ENCODE measurements at places on chromosomes 1 and 21.
A peak's percentile ranks its signal among the peaks of the same experiment; 100 is the strongest.

DNA sequence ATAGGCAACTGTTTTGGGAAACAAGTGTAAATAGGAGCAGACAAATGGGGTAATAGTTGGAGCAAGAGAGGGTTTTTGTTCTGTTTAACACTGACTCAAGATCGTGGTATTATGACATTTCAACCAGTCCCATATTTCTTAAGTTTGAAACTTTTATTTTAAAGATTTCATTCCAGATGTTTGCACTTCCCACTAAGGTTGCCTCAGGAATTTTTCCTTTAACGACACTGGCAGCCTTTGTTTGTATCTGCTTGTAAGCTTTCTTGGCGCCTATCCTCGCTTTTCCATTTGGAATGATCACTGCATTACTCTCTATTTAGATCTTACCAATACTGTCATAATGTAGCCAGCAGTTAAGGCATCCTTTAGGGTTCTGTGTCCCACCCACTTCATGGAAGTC lies 67.7 kb downstream of the ALG6 start:
- DNase-seq: no peak

- no peak for DNase-seq
Observed at GRCh38 chr1:36231191-36231590, 6.9 kb downstream of the THRAP3 start.

DNA sequence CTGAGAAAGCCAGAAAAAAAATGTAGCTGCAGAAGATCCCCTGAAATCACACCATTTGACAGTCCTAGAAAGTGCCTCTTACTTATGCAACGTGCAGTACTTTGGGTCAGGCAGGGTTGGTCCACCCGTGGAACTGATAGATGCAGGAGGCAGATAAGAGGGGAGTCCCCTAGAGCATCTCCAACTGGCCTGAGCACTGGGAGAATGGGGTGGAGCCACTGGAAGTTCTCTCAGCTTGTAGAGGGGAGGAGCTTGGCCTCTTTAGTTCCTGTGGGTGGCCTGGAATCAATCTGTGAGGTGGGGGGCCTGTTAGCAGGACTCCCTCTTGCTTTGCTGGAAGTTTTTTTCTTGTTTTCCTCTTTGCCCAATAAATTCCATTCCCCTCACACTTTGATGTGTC lies 335.7 kb upstream of the NCAM2 start:
- DNase-seq: no peak

- DNase-seq: peak; percentile 71
Observed at GRCh38 chr1:161390559-161390858, 22.8 kb upstream of the CFAP126 start.

- no peak for DNase-seq
Observed at GRCh38 chr1:42128499-42128898, 24.7 kb upstream of the GUCA2B start.

- DNase-seq: no peak
Observed at GRCh38 chr1:87318806-87319205, 9.9 kb upstream of the LMO4 start.

- peak; percentile 58 for DNase-seq
Observed at GRCh38 chr1:117537291-117537920, 68.4 kb upstream of the TENT5C start.

DNA sequence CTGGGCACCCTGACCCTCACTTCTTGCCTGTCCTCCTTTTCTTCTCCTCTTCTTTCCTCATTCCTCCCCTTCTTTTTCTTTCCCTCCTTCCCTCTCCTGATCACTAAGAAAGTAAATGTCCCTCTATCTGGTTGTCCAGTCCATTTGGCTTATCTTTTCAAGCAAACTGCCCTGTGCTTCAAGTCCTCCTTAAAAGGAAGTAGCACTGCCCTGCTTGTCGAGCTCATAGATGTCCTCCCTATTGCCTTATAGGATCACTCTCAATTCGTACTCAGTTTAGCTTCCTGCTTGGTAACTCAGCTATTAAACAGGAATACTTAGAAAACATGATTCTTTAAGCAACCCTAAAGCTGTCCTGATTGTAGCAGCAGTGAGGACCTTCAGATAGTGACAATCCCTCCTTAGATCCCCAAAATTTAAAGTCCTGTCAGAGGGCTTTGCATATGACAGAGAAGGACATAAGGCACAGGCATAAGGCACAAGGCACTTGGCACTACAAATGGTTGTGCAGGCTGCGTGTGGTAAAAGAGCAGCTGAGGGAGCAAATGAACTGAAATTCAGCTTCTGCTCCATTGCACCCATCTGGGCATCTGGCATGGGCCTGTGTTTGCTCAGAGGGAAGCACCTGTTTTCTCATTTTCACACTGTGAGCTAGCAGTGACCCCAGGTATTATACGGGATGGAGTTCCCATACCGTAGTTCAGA lies 26.1 kb upstream of the SLAMF6 start:
- no peak for DNase-seq

DNA sequence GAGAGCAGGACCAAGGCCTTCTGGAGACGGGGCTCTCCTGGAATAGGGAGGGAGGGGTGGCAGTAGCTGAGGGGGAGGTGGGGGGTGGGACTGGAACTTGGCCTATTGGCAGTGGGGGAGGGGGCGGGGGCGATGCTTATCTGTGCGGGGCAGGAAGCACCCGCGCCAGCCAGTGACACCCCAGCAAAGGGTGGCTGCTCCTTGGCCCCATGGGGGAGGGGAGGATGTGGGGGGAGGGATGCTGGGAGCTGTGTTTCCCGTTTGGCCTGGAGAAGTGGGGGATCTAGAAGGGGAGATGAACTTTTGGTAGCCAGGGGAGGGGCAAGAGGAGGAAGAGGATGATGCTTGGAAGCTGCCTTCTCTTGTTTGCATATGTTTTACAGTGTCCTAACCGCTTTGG lies 11.0 kb downstream of the ZBTB7B start:
- no peak for DNase-seq

- peak; percentile 66 for DNase-seq
Observed at GRCh38 chr21:17925899-17926298, 106.7 kb upstream of the C21orf91 start.

GRCh38 chr1:29657816-29658215 lies 421.5 kb downstream of the PTPRU start:
- no peak for DNase-seq

DNA sequence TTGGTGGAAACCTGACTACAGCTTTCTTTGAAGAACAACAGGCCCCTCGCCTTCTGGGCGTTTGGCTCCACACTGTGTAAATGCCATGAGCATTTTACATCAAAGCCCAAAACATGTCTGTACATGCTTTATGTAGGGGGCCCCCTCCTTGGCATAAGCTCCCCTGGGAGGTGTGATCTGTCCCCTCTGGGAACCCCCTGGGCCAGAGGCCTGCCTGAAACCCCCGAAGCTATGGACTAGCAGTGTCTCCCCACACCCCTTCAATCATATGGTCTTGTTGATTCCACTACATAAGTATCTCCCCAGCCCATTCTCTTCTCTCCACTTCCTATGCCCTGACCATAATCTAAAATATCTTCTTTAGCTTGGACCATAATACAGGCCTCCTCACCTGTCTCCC lies 241.5 kb downstream of the C1orf94 start:
- no peak for DNase-seq

GRCh38 chr1:53979712-53980450 lies 33.7 kb downstream of the LRRC42 start:
- no peak for DNase-seq

DNA sequence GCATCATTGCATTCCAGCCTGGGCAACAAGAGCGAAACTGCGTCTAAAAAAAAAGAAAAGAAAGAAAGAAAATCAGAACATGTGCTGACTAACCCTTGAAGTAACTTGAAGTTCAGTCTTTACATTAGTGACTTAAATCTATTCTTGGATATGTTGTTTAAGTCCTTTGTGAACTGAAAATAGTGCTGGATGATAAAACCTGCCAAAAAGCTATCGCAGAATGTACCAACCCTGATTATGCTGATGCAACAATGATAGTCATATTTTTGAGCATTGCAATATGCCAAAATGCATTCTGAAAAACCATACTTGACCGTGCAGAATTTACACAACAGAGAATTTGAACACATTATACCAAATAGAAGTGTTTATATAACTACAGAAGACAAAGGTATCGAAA lies 30.7 kb downstream of the SHISAL2A start:
- no peak for DNase-seq

- no peak for DNase-seq
Observed at GRCh38 chr1:163307479-163308171, 14.1 kb upstream of the NUF2 start.

DNA sequence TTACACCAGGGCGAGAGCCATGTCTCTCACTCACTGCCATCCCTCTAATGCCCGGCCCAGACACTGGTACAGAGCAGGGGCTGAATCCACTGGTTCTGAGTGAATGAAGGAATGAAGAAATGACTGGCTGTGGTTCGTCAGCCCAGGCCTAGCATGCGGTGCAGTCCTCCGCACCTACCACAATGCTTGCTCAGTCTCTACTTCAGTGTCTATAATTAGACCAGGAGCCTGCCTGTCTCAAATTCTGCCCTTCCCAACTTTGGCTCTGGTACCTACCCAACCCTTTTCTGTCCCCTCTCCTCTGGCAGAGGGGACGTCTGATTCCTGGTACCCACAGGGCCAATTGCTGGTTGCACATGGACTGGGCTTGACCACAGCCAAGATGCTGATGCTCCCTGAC lies 118.2 kb upstream of the GRIK3 start:
- DNase-seq: no peak

- DNase-seq: no peak
Observed at GRCh38 chr1:243903041-243903440, 53.0 kb upstream of the AKT3 start.

GRCh38 chr1:902802-903201 lies 20.9 kb upstream of the SAMD11 start:
- DNase-seq: no peak

DNA sequence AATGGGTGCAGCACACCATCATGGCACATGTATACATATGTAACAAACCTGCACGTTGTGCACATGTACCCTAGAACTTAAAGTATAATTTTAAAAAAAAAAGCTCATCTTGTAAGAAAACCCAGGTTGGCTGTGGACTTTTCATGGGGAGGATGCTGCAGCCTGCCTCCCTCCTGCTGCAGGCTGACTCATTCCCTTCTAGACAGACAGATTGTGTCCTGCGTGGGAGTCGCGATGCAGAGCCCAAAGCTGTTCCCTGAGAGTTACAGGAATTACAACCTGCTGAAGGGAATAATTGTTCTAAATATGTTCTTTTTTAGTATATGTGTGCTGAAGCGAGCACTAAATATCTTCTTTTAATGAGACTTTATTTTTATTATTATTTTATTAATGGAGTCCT lies 93.2 kb downstream of the TBX19 start:
- DNase-seq: no peak

- peak; percentile 26 for DNase-seq
Observed at GRCh38 chr1:44660176-44660575, 14.1 kb downstream of the TMEM53 start.

DNA sequence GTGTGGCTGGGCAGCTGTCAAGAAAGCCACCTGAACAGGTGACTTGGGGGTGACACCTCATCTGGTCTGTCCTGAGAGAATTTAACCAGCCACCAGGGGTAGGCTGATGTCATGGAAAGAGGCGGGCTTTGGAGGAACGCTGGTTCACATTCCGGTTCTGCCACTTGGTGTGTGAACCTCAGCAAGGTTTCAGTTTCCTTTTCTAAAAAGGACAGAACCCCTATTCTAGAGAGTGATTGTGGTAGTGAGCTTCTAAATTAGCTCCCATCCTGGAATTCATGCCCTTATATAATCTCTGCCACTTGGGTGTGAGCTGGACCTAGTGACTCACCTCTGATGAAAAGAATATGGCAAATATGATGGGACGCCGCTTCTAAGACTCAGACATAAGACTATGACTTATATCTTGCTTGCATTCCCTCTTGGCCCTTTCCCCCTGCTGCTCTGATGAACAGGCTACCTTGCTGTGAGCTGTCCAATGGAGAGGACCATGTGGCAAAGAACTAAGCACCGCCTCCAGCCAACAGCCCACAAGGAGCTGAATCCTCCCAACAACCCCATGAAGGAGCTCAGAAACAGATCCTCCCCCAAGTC lies 332.1 kb downstream of the RRAGC start:
- no peak for DNase-seq

DNA sequence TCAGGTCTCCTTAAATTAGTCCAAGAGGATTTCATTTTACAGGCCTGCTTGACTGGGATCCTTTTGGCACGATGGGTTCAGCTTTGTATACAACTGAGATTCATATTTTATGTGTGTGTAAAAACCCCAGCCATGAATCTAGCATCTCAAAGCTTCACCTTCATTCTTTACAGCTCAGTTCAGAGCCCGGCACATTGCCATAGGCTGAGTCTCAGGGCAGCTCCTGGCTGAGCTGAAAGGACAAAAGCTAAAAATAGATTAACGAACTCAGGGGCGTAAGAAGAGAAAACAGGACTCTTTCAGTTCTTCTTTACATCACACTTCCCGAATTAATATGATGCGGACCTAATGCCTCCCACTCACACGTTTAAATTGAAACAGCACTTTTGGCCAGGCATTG lies 262.8 kb upstream of the PBX1 start:
- DNase-seq: no peak
